ENCODE measurements at places on chromosomes 2 and 18. TPM values are rescaled to one million over a fixed set of nuclear protein-coding genes. Genes with fewer than 3 reads are reported as not detected.

DNA sequence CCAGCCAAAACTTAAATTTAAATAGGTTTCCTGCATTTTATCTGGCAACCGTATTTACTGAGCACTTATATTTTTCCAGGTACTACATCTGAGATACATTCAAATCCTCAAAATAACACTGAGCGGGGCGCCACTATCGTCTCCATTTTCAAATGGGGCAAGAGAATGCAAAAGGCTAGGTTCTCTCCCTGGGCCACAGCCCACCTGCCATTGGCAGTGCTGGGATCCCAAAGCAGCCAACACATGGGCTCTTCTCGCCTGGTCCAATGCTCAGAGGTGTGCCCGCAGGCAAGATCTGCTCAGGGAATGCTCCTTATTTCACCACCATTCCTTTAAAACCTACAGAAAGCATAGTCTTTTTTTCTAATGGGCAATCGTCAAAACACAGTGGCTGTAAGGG lies 11.3 kb upstream of the ID2 start:
- ATAC-seq: no peak

DNA sequence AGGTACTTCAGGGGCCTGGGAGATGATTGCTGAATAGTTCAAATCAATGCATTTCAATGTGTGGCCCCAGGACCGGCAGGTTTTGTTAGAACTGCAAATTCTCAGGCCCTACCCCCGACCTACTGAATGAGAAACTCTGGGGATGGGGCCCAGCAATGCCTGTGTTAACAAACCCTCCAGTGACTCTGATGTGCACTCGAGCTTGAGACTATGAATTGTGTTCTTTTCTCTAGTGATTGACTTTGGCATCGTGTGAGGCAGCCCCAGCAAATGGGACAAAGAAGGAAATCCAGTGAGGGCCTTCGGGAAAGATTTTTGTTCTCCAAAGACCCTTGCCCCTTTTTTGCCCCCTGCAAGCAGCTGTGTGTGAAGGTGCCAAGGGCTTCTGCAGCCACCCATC lies 22.4 kb downstream of the ALK start:
- ATAC-seq: no peak

DNA sequence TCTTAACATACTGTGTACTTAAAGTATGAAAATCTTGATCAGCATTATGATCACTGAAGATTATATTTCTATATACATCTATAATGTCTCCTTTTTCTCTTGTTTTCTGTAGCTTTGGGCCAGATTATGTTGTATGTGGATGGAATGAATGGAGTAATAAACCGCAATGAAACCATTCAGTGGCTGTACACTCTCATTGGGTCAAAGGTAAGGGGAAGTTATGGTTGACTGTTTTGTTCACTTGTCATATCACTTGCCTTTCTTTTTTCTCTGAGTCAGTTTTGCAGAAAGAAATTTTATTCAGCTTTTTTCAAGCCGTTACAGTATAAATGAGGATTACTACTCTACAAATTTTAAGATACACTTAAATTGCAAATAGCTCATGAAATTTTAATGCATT lies 252.5 kb downstream of the TPGS2 start:
- ATAC-seq: no peak

- no peak for ATAC-seq
Observed at GRCh38 chr2:226339616-226340015, 460.0 kb downstream of the IRS1 start.

DNA sequence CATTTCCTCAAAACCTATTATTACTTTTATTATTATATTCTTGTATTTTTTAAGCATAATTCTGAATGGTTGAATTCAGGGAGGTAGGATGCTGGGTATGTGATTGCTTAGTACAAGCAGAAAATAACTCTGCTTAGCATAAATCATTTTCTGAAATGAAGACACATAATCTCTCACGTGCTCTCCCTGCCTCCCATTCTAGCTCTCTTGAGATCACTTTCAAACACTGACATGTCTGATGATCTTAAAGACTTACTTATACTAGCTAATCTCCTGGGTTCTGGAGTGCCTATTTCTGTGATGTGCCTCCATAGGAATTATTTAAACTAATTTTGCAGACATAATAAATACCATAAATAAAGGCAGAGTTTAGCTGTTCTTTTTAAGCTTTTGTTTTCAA lies 1136.0 kb downstream of the SUCLG1 start:
- ATAC-seq: no peak

GRCh38 chr2:95061119-95061512 lies 35.6 kb downstream of the MAL start:
- ATAC-seq: no peak

- ATAC-seq: no peak
Observed at GRCh38 chr2:2520401-2520811, 189.3 kb upstream of the MYT1L start.

- ATAC-seq: no peak
Observed at GRCh38 chr2:2825516-2826208, 494.6 kb upstream of the MYT1L start.

DNA sequence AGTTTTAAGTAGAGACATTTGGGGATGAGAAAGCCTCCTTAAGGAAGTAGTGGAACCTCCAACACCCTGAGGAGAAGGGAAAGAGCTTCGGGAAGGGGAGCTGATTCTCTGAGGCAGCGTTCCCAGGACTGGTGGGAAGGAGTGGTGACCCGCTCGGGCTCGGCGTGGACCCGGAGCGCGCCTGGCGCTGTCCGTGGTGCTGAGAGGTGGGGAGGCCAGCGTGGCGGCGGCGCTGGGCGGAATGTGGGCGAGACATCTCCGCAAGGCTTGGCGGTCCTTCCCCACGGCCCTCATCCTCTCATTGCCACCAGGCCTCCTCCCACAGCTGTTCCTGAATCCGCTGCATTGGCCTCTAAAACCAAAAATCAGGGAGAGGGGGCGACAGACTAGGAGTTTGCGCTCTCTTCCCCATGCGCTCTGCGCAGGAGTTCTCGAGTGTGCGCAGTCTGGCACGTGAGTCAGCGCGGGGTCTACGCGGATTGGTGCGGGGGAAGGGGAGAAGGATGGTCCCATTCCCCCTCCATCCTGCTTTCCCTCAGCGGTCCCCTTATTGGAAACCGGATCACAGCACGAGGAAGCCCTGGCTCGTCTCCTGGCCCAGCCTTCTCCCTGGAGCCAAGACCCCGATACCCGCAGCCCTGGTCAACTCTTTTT lies 857 bp downstream of the RESP18 start:
- no peak for ATAC-seq

- ATAC-seq: peak; percentile 68
Observed at GRCh38 chr2:172674034-172674967, 61.3 kb upstream of the RAPGEF4 start.

GRCh38 chr18:70329071-70329470 lies 40.2 kb downstream of the SOCS6 start:
- ATAC-seq: no peak

DNA sequence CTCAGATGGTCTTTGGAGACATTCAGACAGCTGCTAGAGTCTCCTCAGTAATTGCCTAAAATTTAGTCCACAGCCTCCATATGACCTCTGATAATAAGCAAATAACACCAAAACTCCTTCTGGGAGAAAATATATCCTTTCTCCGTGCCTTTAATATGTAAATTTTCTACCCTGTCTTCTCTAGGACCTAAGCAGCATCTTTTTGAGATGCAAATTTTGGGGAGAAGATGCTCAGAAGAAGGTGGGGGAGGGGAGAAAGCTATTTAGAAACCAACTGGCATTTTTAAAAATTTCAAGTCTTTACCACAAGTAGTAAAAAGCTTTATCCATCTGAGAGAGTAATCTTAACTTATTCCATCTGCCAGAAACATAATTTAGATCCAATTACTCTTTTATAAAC lies 120.4 kb upstream of the MSH6 start:
- ATAC-seq: no peak

- ATAC-seq: no peak
Observed at GRCh38 chr2:127179766-127180165, 40.3 kb downstream of the CYP27C1 start.

GRCh38 chr2:163649080-163649479 lies 86.7 kb downstream of the FIGN start:
- ATAC-seq: no peak

DNA sequence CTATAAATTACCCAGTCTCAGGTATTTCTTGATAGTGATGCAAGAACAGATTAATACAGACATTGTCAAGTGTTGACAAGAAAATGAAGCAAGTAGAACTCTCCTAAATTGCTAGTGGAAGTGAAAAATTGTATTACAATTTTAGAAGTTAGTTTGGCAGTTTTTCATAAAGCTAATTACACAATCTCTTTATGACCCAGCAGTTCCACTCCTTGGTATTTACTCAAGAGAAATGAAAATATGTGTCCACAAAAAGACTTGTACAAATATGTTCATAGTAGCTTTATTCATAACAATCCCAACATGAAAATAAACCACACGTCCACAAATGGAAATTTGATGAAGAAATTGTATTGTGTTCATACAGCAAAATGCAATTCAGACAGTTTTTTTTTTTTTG lies 49.4 kb downstream of the PDE1A start:
- no peak for ATAC-seq

- no peak for ATAC-seq
Observed at GRCh38 chr2:18611184-18611583, 21.8 kb upstream of the NT5C1B start.

DNA sequence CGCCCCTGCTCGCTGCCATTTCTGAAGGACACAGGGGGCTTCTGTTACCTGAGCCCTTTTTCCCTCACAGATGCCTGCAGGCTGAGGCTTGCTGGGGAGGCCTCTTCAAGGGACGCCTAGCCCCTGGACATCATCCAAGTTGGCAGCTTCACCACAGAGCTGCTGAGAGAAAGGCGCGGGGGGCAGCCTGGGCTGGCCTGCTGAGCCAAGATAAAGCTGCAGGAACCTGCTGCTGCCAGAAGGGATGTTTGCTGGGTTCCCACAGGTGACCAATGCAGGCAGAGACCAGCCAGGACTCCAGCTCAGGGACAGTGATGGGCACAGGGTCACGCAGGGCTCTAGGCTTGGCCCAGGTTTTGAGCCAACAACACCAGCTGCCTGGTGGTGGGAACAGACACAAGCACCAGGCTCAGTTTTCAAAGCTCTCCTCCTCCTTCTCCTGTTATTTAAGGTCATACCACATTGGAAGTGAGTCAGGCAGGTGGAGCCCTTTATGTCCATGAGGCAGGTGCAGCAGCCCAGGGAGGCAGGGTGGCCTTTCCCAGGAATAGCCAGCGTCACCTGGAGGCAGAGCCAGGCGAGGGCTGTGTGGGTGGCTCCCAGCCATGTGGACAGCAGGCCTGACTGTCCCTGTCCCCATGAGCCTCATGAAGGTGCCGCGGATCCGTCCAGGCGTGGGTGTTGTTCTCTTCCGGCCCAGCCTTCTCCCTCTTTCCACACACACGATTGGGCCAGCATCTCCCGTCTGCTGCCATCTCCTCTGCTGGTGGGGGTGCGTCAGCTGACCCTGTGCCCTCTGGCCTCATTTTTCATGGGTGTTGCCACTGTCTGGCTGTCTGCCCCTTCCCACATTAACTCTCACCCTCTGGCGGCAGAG lies 515.5 kb upstream of the MYT1L start:
- ATAC-seq: no peak

FSHR gene
- total RNA-seq: not detected

DLX1 gene
- total RNA-seq: not detected

TEKT4 gene
- not detected for total RNA-seq

ABCG5 gene
- total RNA-seq: not detected

C2orf66 gene
- total RNA-seq: 0.43 TPM

Measured in activated T-helper 17 cell treated with anti-CD3 and anti-CD28 coated beads, Interleukin-2, amount 50 U/mL, for 72 hours (primary cell).